T-helper 9 cell (primary cell): ENCODE measurements at places on chromosomes 7 and 10.

GRCh38 chr7:115511330-115511729 is 519.2 kb downstream of the TFEC start:
- no peak for DNase-seq

- DNase-seq, result no peak
These were observed 531.7 kb downstream of the PTPRN2 start for GRCh38 chr7:158055726-158056510.

- no peak for DNase-seq
These were observed 120.9 kb upstream of the EGFR start for GRCh38 chr7:54897891-54898290.

GRCh38 chr7:94675356-94675755 is 19.4 kb upstream of the SGCE start:
- DNase-seq, result no peak

DNA sequence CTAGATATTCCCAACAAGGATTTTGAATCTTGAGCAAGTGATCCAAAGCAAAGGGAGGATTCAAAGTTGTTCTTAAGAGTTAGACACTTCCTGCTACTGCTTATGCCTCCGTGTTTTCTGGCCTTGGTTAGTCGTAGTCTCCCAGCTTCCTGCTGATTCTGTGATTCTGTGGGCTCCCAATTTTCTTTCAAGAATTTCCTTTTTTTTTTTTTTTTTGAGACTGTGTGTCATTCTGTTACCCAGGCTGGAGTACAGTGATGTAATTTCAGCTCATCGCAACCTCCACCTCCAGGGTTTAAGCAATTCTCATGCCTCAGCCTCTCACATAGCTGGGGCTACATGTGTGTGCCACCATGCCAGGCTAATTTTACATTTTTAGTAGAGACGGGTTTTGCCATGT is 4.4 kb upstream of the ITGB8 start:
- no peak for DNase-seq

DNA sequence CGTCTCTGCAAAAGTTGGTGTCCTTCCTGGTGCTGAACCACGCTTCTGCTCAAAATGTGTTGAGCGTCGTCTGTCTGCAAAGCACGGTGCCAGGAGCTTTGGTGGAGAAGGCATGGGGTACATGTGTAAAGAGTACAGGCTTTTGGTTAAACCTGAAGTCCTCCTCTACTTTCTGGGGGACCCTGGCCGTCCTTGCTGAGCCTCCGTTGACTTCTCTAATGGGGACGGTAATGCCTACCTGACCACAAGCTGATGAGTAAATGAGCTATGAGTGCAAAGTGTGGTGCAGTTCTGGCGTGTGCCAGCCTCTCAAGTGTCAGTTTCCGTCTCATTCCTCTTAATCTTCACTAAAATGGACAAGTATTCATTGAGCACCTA is 527 bp upstream of the HERPUD2 start:
- no peak for DNase-seq

GRCh38 chr10:76141376-76141775 is 710.0 kb downstream of the LRMDA start:
- no peak for DNase-seq

- no peak for DNase-seq
These were observed 45.6 kb upstream of the TES start for GRCh38 chr7:116164552-116165306.

DNA sequence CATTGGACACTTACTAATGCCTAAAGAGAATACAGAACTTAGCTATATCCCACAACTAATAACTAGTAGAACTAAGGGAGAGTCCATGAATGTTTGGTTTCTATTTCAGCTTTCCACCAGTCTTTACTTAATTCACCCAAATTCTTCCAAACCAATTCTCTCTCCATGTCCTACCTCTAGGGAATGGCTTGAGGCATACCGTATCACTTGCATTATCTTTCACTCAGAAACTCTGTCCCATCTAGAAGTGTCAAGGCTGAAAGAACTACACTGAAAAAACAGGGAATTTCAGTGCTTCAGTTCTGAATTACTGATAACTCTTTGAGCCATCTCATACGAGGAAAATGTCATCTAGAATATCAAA is 758 bp downstream of the TMEM168 start:
- no peak for DNase-seq

GRCh38 chr7:86407291-86407690 is 236.4 kb upstream of the GRM3 start:
- DNase-seq, result no peak

DNA sequence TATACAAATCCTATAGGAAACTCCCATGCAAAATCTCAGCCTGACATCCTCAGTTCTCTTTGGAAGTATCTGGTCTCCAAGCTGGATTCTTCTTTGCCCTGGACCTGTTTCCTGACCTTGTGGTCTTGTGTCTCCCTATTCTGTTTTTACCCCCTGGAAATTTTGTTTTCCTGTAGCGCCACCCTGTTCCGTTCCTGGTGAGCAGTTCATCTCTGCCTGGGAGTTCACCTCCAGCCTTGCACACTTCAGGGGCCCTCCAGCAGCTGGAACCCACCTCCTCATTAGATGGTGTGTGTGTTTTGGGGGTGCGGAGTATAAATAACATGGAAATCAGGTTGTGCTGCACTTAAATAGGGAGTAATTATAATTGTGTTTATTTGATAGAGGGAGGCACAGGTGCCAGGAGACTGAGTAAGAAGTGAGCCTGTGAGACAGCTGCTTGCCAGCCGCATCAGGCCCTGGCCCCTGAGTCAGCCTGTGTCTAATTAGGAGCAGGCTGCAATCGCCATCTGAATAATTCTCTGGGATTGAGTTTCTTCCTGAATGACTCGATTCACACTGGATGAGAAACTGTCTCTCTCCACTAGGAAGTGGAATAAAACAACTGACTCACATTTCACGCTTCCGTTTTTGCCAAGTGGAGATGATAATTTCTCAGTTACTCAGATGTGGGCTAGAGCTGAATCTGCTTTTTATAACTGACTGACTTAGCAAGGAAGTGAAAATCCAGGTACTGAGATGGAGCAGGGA is 69.4 kb upstream of the HECTD2 start:
- DNase-seq, result no peak

GRCh38 chr10:80487421-80487785 is 33.3 kb downstream of the TSPAN14 start:
- DNase-seq, result no peak

GRCh38 chr10:129887381-129887905 is 76.6 kb downstream of the EBF3 start:
- DNase-seq, result no peak

DNA sequence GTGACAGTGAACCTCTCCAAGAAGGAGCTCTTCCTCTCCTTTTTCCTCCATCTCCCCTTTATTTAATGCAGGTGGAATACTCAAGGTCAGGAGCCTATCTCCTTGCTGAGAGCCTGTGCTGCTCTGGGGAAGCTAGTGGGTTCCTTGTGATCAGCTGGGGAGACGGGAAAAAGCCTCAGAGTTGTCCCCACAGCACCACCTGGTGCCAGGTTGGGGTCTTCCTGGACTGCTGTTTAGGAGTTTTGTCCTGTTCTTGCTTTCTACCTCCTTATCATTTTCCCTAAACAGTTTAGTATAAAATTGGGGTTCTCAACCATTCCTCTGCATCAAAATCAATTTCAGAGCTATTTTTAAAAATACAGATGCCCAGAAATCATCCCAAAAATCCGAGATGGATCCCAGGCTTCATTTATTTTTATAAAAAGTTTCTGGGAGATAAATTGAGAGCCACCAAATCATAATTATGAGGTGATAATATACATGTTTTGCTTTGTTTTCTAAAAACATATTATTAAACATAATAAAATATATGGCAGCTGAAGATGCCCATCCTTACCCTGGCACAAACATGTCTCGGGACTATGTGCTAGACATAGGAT is 44.3 kb downstream of the MACC1 start:
- DNase-seq, result no peak

DNA sequence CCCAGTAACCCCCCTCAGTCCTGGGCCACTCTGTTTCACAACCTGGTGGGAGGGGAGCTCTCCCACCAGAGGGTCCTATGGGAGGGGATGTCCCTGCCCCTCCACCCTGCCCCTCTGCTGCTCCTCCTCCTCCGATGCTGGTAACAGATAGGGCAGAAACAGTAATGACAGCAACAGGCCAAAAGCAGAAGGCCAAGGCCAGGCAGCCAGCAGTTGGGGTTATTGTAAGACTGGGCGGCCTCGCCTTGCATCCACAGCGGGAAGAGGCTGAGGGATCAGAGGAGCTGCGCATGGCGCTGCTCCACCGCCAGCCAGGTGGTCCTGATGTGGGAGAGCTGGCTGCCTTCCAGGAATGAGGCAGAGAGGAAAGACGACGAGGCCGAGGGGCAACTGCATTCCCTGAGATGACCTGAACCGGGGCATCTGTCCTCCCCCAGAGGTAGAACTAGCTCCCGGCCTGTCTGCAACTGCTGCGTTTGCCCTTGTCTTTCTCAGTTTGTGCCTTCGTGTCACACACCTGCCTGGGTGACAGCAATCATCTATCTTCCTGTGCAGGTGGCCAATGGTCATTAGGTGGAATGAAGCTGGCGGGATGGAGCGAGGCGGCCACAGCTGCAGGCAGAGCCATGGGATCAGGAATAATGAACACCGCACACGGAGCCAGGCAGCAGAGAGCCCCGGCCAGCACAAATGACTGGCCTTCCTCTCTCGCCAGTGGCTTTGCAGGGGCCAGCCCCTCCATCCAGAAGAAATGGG is 54.0 kb upstream of the CACUL1 start:
- DNase-seq, result no peak

GRCh38 chr7:13231216-13231615 is 543.8 kb downstream of the ARL4A start:
- DNase-seq, result no peak

GRCh38 chr7:130758429-130759056 is 24.5 kb upstream of the KLF14 start:
- DNase-seq, result no peak

GRCh38 chr7:91657483-91658071 is 222.9 kb downstream of the MTERF1 start:
- no peak for DNase-seq

DNA sequence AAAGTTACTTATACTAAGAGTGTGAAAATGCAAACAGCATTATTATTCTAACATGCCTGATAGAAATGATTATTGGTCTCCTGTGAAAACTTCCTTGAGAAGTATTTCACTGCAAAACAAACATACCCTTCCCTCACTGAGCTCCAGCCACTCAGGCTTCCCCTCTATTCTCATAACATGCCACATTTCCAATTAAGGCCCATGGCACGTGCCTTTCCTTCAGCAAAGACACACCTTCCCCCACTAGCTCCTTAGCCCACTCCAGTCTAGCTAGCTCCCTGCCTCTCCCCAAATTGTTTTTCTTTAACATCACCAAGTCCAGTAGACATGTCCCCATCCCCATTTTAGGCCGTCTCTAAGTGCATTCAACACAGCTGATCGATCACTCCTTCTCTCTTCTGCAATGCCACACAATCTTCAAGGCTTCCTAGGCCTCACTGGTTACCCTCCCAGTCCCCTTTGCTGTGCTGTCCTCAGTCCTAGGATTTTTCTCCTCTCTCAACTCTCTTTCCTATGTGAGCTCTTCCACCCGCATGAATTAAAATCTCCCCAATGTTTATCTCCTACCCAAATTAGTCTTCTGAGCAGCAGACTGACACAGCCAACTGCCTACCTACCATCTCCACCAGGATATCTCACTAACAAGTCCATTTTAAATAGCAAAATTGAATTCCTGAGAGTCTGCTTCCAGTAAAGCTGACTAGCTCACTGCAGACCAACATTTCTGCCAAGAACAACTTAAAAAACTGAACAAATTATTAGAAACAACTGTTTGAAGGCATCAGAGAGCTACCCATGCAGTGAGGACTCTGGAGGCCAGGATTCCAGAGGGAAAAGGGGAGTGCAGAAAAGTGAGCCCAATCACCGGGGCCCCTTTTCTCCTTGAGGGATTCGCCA is 11.9 kb downstream of the CYTH3 start:
- DNase-seq, result no peak

DNA sequence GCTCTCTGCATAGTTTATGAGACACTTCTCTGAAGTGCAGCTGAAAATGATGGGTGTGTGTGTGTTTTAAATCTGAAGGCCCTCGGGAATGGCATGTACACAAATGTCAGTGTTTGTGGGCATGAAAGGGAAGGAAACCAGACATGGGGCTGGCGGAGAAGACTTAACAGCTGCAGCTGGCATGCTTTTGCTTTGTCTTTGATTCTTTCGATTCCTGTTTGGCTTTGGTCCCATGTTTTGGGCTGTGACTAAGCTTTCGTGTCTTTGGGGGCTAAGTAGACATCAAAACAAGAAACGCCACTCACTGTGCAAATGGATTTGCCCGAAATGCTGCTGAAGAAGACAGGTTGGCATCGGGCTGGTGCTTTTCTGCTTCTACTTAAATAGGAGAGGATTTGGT is 179.3 kb downstream of the PFKFB3 start:
- DNase-seq, result no peak

GRCh38 chr10:53841483-53842145 is 959.4 kb downstream of the PCDH15 start:
- DNase-seq, result no peak

GRCh38 chr7:103605640-103606039 is 159.6 kb upstream of the SLC26A5 start:
- DNase-seq, result no peak

DNA sequence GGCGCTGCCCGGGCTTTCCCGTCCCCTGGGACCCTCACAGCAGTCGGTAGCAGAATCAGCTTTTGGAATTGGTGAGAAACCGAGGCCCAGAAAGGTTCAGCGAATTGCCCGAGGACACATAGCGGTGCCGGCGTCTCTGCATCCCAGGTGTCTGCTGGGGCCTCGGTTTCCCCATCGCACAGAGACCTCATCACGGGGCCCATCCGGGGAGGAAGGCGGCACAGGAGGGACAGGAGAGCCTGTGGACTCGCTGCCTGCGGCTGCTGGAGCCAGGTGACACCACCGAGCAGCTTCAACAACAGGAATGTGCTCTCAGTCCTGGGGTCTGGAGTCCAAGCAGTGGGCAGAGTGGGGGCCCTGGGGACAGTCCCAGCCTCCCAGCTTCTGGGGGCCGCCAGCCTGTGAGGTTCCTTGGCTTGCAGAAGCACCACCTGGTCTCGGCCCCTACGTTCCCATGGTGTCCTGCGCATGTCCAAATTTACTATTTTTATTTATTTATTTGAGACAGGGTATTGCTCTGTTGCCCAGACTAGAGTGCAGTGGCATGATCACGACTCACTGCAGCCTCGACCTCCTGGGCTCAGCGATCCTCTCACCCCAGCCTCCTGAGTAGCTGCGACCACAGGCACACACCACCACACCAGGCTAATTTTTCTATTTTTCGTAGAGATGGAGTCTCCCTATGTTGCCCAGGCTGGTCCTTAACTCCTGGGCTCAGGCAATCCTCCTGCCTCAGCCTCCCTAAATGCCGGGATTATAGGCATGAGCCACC is 539 bp upstream of the COX19 start:
- DNase-seq, result no peak

- no peak for DNase-seq
These were observed 1015.5 kb upstream of the LRRN3 start for GRCh38 chr7:110075450-110075849.
